AG08396 (cell line): ENCODE measurements at places on chromosomes 13 and 19.

- DNase-seq = no peak
These were observed 46.7 kb downstream of the GJA3 start for GRCh38 chr13:20114066-20114610.

GRCh38 chr13:74103970-74104555, 30.1 kb downstream of the KLF12 start:
- DNase-seq = no peak

DNA sequence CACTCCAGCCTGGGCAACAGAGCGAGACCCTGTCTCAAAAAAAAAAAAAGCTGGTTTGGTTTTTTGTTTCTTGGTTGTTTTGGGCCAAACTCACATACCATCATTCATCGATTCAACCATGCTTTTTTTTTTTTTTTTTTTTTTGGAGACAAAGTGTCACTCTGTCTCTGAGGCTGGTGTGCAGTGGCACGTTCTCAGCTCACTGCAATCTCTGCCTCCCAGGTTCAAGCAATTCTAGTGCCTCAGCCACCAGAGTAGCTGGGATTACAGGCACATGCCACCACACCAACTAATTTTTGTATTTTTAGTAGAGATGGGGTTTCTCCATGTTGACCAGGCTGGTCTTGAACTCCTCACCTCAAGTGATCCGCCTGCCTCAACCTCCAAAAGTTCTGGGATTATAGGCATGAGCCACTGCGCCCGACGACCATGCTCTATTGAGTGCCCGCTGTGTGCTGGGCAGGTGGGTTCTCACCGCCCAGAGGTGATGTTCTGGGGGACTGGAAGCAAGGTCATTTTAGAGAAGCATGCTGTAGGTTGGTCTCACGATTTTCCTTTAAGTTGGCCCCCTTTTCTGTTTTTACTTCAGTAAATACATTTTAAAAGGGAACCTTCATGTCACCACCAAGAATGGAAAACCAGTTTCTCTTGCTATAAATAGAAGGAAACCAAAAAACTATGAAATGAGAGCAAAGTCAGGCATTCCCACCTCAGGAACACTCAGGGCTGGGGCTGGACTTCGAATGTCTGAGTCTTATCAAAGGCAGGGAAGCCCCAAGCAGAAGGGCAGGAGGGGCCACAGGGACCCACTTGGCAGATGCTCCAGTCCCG, 8.3 kb upstream of the JUND start:
- DNase-seq = no peak

- no peak for DNase-seq
These were observed 40.0 kb downstream of the MYO16 start for GRCh38 chr13:108669381-108669780.

DNA sequence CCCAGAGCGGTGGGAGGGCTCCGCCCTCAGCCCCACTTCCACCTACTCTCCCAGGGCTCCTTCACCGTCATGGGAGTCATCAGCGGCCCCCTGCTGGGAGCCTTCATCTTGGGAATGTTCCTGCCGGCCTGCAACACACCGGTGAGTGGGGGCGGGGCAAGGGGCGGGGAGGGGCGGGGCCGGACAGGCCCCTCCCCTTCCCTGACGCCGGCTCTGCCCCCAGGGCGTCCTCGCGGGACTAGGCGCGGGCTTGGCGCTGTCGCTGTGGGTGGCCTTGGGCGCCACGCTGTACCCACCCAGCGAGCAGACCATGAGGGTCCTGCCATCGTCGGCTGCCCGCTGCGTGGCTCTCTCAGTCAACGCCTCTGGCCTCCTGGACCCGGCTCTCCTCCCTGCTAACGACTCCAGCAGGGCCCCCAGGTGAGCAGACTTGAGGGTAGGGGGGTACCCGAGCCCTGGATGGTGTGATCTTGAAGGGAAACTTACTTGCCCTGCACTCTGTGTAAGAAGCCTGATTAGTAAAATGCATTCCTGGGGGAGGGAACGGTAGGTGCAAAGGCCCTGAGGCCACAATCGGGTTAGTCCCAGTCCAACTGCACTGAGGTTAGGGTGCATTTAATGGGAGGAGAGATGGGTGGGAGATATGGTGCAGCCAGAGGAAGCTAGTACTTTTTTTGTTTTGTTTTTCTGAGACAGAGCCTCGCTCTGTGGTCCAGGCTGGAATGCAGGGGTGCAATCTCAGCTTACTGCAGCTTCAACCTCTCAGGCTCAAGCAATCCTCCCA, 12.1 kb downstream of the SLC5A5 start:
- DNase-seq = no peak

DNA sequence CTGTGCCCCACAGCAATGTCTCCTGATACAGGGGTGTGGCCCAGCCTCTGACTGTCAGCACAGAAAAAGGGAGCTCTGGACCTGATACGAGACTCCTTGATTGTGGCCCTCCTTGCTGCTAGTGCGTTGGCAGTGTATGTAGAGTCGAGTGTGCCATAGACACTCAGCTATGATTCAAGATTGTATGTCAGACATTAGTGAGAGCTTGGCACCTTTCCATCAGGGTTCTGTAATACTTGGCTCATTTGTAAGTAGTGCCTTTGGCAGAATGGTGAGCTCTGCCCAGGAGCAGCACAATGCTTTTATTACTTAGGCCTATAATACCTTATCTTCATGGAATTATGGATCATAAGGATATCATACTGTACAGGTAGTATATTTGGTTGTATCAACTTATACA, 83.4 kb downstream of the ATP8A2 start:
- no peak for DNase-seq

GRCh38 chr19:592101-592500, 2.4 kb downstream of the HCN2 start:
- no peak for DNase-seq

GRCh38 chr13:50457415-50458393, 385.8 kb downstream of the DLEU7 start:
- no peak for DNase-seq

DNA sequence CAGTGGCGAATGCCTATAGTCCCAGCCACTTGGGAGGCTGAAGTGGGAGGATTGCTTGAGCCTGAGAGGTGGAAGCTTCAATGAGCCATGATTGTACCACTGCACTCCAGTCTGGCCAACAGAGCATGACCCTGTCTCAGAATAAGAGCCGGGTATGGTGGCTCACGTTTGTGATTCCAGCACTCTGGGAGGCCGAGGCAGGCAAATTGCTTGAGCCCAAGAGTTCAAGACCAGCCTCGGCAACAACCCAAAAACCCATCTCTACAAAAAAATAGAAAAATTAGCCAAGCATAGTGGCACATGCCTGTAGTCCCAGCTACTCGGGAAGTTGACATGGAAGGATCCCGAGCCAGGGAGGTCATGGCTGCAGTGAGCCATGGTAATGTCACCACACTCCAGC, 5.3 kb upstream of the NECTIN2 start:
- DNase-seq = no peak

GRCh38 chr13:99367106-99367616, 60.0 kb upstream of the GPR183 start:
- no peak for DNase-seq

DNA sequence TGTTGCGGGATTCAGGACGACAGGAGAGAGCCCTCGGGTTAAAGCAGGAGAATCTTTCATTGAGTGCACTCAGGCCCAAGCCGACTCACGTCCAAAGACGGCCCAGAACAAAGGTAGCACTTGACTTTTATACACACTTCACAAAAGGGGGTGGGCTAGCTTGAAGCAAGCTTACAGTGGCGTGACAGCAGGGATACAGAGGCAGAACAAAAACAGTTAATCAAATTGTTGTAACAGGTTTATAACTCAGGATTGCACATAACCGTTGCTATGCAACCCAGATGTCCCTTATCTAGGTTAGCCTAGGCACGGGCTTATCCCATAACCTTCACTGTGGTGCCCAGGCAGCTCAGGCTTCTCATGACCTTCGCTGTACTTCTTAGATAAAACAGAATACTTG, 2.0 kb downstream of the MED25 start:
- no peak for DNase-seq

DNA sequence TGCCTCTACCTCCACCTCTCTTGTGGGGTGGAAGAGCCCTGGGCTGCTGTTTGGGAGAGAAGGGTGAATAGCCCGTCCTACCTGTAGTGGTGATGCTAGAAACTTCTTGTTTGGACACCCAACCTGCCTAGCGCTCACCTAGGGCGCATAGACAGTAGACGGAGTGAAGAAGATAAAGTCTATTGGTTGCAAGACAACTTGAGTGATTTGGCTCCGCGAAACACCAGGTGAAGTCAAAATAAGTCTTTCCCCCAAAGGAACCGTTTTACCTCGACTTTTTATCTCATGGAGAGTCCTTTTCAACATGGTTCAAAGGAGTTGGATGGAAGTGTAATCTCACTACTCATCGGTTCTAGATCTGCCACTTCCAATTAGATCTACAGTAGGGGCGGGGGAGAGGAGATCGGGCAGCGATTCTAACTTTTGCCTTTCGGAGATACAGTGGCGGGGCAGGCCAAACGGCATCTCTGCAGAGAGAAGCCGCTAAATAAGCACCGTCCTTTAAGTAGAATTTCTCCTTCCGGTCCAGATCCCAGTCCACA, 694 bp upstream of the ZIC5 start:
- no peak for DNase-seq

DNA sequence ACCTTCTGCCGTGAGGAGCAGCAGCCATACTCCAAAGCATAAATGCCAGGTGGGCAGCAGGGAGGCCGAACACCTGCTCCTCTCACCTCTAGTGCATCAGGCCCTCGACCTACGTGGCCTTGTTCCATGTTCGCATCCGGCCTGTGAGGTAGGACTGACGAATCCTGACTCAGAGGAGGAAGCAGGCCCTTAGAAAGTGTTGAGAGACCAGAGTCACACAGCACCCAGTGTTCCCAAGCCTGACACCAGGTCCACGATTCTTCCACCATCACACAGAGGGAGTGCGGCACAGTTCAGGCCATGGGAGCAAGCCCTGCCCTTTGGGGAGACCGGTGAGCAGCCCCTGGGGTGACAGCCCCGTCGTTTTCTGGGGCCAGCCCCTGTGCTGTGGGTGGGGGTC, 14.7 kb downstream of the ATP12A start:
- no peak for DNase-seq

DNA sequence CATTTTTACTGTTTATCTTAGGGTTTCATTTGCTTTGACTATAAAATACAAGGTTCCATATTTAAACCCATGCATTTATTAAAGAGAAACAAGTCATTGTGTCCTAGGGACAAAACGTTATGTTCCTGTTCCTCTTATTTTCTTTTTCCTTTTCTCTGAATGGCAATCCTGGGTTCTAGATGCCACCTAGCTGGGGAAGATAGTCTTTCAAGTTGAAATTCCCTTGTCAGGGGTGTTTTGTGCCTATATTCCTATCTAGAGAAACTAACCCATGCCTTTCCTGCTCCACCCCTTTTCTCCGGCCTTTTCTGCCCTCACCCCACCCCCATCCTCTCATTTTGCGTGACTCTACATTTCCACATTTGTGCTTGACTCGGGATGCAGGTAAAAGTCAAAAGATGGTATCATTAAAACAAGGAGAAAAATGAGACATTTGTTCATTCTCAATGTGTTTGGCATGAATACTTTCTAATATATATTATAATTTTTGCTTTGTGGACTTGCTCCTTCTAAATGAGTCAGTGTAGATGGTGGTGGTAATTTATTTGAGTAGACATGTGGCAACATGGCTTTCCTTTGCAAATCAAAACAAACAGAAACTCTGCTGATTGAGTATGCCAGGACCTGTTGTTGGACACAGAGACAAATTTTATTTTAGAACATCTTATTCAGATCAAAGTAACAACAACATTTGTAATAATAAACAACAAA, 26.8 kb upstream of the STARD13 start:
- DNase-seq = no peak

DNA sequence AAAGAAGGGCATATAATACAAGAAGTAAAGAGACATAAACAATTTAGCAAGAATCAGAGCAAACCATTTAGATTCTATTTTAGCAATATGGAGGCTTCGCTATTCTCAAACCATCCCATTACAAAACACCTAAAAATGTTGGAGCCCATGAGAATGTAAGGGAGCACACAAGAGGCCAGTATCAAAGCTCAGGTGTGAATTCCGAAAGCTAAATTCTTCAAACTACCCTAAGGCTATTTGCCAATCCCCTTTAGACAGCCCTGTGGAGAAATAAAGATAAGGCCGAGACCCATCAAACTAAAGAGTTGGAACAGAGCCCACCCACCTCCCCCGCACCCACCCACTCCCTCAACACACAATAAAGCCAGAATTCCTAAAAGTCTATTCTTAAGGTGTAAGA, 210.8 kb upstream of the MAB21L1 start:
- no peak for DNase-seq

DNA sequence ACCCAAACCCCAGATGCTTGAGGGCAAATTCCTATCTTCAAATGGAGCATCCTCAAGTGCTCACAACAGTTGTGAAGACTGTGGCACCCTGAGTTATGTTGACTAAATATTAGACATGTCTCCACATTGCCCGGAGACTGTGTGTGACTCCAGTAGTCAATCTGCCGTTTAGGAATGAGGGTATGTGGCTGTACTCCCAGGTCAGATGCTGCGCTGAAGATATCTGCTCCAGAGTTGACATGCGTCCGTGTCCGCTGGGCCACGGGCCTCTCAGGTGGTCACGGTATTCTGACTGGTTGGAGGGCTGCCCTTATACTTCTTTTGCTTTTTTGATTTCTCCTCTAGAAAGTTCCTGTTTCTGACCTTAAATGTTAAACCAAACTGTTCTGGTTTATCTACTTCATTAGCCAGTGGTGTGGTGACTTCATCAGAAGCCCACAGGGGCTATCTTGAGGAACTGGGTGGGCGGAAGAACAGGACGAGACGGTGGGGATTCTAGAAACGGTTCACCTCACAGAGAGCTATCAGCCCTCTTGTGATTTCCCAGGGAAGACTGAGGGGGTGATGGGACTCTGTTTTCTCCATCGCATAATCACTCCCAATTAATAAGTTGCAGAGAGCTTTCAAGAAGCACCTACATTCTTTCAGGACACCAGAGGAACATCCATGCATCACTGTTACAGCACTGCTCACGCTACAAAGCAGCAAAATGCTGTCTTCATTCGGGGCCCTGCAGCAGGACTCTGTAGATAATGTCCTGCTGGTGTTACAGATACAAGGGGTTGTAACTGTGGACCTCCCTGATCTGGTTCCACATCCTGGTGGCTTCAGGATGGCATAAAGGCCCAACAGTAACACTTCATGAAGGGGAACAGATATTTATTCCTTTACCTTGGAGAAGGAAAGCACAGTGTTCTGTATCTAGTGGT, 1.3 kb upstream of the LCP1 start:
- DNase-seq = no peak

DNA sequence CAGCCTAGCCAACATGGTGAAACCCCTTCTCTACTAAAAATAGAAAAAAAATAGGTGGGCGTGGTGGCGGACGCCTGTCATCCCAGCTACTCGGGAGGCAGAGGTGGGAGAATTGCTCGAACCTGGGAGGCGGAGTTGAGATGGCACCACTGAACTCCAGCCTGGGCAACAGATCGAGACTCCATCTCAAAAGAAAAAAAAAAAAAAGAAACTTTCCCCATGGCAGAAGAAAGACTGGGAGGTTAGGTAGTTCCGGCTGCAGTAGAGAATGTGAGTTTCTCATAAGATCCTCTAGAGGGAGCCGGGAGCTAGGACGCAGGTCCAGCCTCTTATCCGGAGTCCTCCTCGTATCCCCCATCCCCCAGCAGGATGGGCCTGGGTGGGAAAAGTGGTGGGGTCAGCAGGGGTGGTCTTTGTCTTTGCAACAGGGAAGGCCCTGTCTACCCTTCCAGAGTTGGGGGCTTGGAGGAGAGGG, 13.2 kb upstream of the CREB3L3 start:
- peak; percentile 80 for DNase-seq
